NCI-H1694 treated with DMSO at 0.1 percent for 48 hours (cell line): ENCODE measurements at places on chromosomes 1 and 21.

DNA sequence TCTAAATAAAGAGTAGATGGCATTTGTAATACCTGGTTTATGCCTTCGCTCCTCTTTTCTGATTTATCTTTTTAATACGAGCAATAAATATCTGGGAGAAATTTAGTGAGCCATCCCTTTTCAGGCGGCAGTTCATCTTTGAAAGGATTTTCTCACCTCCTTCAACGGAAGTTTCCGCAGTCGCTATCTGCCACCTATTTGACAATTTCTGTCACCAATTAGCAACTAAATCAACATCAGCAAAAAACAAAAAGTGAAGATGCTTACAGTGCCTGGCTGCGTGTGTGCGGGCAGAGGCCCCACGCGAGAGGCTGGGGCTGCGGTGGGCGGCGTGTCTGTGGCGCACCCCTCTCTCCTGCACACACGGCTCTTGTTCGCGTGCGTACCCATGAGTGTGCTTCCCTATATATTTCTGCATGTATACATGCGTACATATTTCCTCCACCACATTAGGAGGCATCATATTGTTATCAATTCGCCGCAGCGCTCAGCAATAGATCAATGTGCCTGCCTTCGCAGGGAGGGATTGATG lies 117.3 kb upstream of the BARHL2 start:
- no peak for DNase-seq

DNA sequence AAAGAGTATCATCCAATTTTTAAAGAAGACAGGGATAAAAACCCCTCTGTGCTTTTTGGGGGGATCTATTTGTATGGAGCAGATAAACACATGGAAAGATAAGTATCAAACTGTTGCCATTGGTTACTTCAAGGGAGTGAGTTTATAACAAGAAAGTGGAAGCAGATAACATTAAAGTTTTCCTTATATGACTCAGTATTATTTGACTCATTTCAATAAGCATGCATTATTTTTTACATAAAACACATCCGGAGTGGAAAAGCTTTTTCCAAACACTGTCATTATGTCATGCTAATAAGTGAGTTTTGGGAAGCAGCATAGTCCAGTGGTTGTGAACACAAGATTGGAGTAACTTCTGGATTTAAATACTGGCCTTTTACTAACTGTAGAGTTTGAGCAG lies 452.2 kb downstream of the LTN1 start:
- DNase-seq, result no peak

DNA sequence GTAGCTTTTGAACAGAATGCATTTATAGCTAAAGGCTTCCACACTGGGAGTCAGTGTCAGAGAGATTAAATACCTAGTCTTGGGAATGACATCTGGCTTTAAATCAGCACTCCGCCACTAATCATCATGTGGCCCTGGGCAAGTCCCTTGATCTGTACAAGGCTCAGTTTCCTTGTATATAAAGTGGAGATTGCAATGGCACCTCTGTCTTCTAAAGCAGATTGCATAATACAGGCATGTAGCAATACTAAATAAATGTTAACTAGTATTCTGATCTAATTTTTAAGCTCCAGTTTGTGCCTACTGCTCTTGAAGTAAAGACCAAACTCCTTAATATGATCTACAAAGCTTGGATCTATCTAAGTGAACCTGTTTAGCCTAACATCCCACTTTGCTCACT lies 249.4 kb downstream of the PLPP3 start:
- no peak for DNase-seq

DNA sequence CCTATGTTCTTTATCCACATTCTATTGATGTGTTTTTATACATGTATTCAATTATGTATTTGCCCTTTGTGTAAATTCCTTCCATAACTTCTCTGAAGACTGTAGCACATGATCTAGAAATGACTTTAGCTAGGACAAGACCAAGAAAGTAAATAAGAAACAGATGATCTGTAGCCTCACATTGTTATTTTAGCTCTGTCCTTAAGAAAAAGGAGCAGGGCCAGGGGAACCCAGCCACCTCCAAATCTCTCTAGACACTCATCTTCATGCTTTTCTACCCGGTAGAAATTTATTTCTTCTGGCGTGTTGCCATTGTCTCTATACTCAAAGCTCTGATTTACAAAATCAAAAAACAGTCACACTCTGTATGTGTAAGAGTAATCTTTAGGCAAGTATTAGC lies 27.1 kb downstream of the CDC7 start:
- no peak for DNase-seq

- no peak for DNase-seq
Observed at GRCh38 chr1:167084757-167085156, 5.4 kb downstream of the GPA33 start.

DNA sequence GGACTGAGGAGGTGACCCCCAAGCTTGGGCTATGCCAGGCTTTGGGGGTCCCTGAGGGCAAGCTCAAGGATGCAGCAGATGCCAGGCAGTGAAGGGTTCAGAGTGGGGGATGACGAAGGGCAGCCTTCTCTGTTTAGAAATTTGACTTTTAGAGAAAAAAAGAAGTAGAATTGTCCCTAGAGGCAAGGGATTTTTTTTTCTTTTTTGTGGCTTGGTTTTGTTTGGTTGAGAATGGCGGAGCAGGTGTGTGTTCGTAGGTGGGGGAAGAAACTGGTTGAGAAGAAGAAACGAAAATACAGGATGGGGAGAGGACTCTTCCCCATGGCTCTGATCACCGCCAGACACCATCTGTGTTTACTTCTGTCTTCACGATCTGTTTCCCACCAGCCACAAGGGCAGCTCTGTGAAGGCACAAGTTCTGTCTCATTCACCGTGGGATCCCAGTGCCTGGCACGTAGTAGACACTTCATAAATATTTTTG lies 8.2 kb downstream of the PLA2G5 start:
- peak; percentile 11 for DNase-seq

GRCh38 chr1:61141288-61142042 lies 59.1 kb downstream of the NFIA start:
- no peak for DNase-seq

GRCh38 chr1:44481701-44482100 lies 76.6 kb downstream of the RNF220 start:
- DNase-seq, result no peak

DNA sequence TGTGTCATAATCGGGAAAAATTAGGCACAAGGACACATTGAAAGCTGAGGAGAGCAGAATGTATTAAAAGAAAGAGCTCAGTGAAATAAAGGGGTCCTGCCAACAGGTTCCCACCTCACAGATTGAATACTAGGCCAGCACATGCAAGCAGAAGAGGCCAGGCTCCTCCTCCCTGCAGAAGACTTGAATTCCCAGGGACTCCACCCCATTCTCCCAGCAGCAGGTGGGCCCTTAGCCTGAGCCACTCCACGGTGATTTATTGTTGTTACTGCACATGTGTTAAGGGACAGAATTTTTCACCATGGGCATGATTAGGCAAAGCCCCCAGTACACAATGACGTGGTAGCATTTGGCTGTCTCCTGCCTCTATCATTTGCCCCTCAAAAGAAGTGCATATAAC lies 1844.7 kb downstream of the NCAM2 start:
- no peak for DNase-seq

- no peak for DNase-seq
Observed at GRCh38 chr1:36206323-36206858, 17.9 kb upstream of the THRAP3 start.

GRCh38 chr1:109786112-109786480 lies 22.4 kb upstream of the EPS8L3 start:
- no peak for DNase-seq

- DNase-seq, result no peak
Observed at GRCh38 chr1:240107058-240107684, 15.5 kb downstream of the FMN2 start.

DNA sequence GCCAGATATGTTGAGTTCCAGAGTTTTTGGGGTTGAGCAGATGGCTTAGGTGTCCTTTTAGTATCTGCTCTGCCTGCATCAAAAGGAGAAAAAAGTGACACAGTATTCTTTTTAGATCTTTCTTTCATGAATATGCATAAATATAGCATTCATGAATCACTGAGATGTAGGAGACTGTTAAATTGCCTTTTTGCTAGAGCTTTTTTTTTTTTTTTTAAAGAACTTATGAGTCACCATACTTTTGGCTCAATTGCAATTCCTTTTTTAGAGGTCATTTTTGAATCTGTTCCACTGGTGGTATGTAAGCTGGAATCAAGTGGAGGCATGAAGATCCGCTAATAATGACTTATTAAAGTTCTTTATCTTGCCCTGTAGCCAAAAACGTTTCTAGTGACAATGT lies 480.9 kb upstream of the ZRANB2 start:
- DNase-seq, result no peak

DNA sequence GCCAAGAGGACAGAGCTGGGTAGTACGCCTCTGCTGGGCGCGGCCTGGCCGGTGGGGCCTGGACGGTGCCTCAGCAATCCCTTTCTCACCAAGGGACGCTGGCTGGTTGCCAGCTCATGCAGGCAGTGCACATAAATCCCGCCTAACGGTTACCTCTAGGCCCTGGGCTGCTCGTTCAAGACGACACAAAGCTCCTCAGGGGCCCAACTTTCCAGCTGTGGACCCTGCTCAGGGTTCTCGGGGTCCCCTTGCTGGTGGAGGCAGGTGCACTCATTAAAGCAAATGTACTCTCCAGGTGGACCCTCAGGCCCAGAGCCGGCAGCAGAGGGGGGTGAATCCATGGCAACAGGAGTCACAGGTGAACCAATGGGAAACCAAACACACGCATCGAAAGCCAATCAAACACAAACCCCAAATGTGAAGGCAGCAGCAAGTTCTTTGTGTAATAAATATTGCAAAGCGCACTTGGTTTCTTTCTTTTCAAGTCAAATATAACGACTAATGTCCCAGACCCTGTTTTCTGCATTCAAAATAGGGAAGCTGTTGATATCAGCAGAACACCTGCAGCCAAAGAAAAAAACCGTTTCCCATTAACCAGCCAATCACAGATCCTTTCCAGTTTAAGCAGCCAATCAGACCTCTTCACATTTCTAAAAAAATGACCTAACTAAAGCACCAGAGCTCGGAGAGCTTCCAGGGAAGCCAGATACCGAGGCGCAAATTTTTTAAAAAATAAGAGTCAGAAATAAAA lies 26.1 kb upstream of the CLSTN1 start:
- DNase-seq, result no peak

DNA sequence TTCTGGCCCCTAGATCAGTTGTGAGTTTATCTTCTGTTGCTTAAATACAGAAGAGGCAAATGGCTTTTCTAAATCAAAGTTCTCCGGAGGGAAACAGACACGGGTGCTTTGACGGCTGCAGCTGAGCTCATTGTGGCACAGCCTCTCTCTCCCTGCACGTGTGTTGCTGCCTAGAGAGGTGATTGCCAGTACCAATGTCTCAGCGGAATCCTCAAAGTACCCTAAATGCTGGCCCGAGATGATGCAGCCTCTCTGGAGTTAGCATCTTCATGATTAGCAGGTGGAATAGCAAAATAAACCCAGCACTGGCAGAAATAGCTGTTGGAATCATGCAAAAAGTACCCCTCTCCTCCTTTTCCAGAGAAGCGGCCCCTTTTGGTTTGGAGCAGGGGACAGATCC lies 192.2 kb downstream of the PRDM2 start:
- DNase-seq, result no peak

GRCh38 chr1:152996633-152997400 lies 4.7 kb upstream of the SPRR3 start:
- DNase-seq, result no peak

DNA sequence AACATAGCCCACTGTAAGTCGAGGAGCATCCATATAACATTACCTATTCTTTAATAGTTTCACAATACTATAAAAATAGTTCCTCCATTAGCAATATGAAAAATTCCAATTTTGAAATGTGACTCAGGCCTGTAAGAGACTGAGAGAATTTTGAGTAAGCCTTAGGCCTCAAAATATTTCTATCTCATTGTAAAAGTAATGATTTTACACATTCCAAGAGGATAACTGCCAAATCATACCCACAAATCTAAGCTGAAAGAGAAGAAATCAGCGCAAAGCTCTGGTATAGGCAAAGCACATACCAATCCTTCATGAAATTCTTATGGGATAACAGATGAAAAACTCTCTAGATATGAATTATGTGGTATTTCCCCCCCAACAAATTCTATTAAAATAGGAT lies 144.1 kb downstream of the CDC42BPA start:
- DNase-seq, result no peak

- no peak for DNase-seq
Observed at GRCh38 chr1:233907151-233907550, 2.7 kb downstream of the SLC35F3 start.

DNA sequence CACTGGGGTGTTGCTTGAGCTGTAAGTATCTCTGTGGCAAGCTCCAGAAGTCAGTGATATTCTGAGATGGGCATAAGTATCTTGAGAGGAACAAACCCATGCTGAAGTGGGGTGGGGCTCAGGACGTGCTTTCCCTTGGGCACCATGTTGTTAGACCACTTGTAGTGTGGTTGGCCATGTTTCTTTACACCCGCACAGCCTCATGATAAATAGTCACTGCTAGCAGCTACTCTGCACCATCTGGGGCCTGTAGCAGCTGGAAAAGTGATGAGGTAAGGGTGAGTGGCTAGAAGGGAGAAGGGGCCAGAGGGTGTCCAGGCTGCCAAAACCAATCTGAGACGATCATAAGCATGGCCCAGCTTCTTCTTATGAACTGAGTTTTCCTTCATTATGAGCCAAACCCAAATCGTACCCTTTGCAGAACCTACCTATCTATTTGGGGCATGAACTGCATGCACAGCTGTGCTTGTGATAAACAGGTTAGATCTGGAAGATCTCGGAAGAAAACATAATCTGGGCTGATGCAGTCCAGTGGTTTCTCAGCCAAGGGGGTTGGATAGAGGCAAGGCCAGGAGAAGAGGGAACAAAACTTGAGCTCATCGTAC lies 91.9 kb upstream of the IRF2BP2 start:
- DNase-seq, result no peak

GRCh38 chr1:115324649-115325420 lies 13.2 kb downstream of the NGF start:
- DNase-seq, result no peak

DNA sequence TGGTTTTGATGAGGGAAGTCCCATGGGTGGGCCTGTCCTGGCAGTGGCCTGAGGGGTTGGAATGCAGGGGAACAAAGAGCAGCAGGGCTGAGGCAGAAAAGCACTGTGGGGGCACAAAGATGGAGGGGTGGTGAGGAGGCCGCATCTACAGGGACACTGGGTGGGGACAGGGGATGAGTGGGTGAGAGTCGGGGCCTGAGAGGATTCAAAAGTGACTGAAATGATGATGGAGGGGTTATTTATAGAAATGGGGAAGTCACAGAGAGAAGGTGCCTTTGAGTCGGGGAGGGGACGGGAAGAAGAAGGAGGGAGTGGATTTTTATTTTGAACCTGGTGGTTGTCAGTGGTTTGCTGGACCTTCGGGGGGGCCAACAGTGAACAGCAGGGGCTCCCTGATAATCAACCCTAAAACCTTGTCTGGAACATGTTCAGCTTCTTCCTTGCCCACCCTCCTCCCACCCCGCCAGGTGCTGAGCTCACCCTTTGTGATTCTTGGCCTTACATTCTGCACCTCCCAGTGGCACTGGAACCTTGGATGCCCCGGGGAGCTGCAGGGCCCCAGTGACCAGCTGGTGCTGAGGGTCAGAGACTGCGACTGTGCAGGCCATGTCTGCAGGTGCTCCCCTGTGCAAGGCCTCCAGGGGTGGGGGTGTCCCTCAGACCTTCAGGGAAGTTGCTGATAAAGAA lies 42.9 kb downstream of the IER5 start:
- no peak for DNase-seq

GRCh38 chr21:31078796-31079195 lies 40.5 kb upstream of the KRTAP19-8 start:
- DNase-seq, result no peak
